Upper lobe of left lung (tissue), 6 donors: ENCODE measurements at places on chromosomes 7 and 10. TPM values are rescaled to one million over a fixed set of nuclear protein-coding genes. Genes with fewer than 3 reads are reported as not detected.

BICC1 gene
- 3.8 TPM for total RNA-seq

NOLC1 gene
- total RNA-seq = 43.0 TPM

CADPS2 gene
- 74.7 TPM for total RNA-seq

SNX10 gene
- total RNA-seq = 36.1 TPM
